ENCODE measurements at places on chromosomes 1 and 21.

DNA sequence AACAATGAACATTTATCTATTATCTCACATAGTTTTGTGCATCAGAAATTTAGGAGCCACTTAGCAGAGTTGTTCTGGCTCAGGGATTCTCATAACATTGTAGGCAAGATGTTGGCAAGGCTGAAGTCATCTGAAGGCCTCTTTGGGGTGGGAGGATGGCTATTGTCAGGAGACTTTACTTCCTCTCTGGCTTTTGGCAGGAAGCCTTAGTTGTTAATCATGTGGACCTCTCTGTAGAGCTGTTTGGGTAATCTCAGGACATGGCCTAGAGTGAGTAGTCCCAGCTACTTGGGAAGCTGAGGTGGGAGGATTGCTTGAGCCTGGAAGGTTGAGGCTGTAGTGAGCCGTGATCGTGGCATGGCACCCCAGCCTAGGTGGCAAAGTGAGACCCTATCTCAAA, 40.2 kb downstream of the RASAL2 start:
- no peaks in the 10 kb centered on the region for H3K4me1 ChIP-seq
- H3K27ac ChIP-seq: no peak overlapping the region
- H3K27me3 ChIP-seq: no peaks in the 10 kb centered on the region
- peak; percentile 19 for DNase-seq
- H3K36me3 ChIP-seq: no peaks in the 10 kb centered on the region

DNA sequence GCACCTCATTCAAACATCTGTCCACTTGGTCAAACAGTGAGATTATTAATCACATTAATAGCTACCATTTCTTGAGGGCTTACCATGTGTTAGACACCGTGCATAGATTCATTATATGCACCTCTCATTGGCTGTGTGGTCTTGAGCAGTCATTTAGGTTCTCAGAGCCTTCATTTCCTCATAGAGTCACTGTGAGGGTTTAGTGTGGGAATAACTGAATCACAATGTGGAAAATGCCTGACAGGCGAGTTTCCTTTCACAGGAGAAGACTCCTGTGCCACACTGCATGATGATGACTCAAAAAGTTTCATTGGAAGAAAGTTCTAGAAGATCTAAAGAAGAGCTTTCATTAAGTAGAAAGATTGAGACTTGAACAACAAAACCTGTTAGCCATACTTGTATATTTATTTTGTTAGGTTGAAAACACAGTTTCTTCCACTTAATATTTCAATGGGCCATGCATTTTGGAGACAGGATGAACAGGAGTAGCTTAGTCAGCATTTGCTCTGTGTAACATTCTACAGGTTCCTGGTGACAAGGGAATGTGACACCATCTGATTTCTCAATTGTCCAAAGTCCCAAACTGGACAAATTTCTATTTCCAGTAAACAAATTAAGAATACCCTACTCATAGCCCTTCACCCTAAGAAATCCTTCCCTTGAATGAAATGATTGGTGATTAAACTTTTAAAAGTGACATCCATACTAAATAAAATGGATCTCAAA, 45.7 kb downstream of the FYB2 start:
- H3K27ac ChIP-seq: no peak overlapping the region
- H3K4me3 ChIP-seq: no peak overlapping the region
- no peaks in the 10 kb centered on the region for H3K27me3 ChIP-seq
- no peaks in the 10 kb centered on the region for H3K36me3 ChIP-seq
- no peaks in the 10 kb centered on the region for H3K4me1 ChIP-seq

DNA sequence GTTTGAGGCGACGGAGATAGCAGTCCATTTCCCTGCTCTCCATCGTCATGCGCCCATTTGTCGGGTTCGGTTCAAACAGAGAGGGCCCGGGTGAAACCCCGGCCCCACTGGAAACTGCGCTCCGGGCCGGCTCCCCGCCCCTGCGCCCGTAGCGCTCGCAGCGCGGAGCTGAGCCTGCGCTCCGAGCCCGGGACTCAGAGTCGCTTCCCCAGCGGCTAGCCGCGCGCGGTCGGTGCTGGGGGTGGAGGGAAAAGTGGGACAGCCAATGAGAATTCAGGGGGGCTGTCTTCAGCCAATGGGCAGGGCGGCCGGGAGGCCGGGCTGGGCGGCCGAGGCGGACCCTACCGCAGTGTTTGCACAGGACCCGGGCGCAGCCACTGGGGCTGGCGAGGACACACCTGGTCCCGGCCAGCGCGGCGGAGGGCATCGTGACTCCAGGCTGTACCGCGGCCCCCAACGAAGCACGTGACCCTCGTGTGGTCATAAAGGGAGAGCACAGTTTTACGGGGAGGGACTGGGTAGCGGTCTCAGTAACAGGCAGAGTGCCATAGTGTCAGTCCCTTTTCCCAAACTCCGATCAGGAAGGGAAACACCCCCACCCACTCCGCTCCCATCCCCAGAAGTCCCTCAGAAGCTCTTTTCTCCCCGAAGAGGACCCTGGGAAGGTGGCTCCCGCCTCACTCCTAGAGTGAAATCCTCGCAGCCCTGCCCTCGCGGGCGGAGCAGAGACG, at the start of gene INKA2:
TSS of gene INKA2 (minus strand) at position 202 of the 731 bp plus-strand sequence. CDS start at position 49, 153 bp downstream.
- H3K27me3 ChIP-seq: no peaks in the 10 kb centered on the region
- H3K4me3 ChIP-seq: peak within 1 kb of the TSS; percentile 58
- H3K4me1 ChIP-seq: peaks cover 5% of the 10 kb centered on the region

GRCh38 chr21:24055696-24056095, 1551.6 kb downstream of the MRPL39 start:
- H3K36me3 ChIP-seq: no peaks in the 10 kb centered on the region
- H3K4me1 ChIP-seq: no peaks in the 10 kb centered on the region
- DNase-seq: no peak
- H3K27me3 ChIP-seq: no peaks in the 10 kb centered on the region

GRCh38 chr1:9621032-9621431, 30.5 kb upstream of the PIK3CD start:
- no peaks in the 10 kb centered on the region for H3K36me3 ChIP-seq
- no peaks in the 10 kb centered on the region for H3K27me3 ChIP-seq
- H3K4me1 ChIP-seq: no peaks in the 10 kb centered on the region
- H3K4me3 ChIP-seq: no peak overlapping the region

DNA sequence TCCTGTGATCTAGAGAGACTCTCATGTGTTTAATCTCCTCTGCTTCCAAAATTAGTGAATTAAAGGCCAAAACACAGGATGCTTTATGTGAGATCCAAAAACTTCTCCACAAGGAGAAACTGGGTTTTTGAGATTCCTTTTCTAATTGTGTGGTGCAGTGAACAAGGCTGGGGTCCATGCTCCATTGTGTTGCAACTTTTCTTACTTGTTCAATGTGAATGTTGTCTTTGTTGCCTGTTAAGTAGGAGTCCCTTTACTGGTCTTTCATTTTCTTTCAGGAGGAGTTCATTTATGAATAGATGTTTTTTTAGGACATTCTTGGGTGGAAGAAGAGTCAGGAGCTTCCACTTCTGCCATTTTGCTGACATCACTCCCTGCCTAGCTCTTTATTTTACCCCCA, 40.6 kb upstream of the CFHR3 start:
- DNase-seq: no peak
- no peaks in the 10 kb centered on the region for H3K36me3 ChIP-seq
- no peak overlapping the region for H3K4me3 ChIP-seq
- H3K4me1 ChIP-seq: no peaks in the 10 kb centered on the region
- no peak overlapping the region for H3K27ac ChIP-seq

DNA sequence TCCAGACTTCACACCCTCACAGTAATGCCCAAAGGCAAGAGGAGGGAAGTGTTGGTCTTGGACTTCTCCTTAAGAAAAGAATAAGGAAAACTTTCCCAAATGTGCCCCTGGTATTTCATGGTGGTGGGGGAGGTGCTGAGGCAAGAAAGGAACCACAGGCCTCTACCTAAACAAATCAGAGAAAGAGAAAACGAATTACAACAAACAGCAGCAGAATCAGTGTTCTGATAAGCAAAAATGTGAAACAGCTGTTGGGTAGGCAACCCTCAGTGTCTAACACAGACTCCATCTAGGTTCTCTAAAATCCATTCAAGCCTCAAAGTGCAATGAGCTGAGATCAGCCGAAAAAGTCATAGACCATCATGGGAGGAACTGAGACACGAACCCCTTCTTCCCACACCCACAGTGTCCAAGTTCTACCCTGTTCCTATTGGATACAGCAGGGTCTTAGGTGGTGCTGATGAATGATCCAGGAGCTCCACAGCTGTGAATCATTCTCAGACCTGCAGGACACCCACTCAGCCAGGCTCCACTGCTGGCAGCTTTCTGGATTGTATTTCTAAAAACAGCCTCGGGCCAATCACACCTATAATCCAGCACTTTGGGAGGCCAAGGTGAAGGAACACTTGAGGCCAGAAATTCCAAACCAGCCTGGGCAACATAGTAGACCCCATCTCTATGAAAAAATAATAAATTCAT, 149.1 kb downstream of the PLPP3 start:
- no peaks in the 10 kb centered on the region for H3K4me1 ChIP-seq
- no peaks in the 10 kb centered on the region for H3K27me3 ChIP-seq
- no peaks in the 10 kb centered on the region for H3K36me3 ChIP-seq
- H3K27ac ChIP-seq: no peak overlapping the region
- DNase-seq: no peak

DNA sequence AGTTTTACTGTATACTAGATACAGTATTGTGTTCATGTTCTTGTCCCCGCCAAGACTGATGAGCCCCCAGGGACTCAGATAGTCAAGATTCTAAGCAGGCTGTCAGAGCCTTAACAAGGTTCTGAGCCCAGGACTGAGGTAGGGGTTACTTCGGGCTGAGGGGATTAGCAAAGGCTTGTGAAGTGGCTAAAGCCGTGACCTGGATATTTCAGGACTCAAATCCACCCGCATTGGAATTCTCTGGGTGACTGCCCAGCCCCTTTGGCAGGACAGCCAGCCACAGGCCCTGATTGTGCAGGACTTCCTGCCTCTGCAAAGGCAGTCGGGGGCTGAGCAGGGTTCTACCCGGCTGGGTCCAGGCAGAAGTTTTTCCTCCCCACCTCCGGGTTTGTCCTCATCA, at the start of gene PLA2G5:
TSS of gene PLA2G5 (plus strand) at position 321 of the 400 bp plus-strand sequence. CDS start 14,637 bp downstream, outside the sequence.
- no peak within 1 kb of the TSS for H3K27ac ChIP-seq
- no peaks in the 10 kb centered on the region for H3K4me1 ChIP-seq
- DNase-seq: peak; percentile 20
- H3K36me3 ChIP-seq: no peaks in the 10 kb centered on the region
- H3K27me3 ChIP-seq: no peaks in the 10 kb centered on the region

DNA sequence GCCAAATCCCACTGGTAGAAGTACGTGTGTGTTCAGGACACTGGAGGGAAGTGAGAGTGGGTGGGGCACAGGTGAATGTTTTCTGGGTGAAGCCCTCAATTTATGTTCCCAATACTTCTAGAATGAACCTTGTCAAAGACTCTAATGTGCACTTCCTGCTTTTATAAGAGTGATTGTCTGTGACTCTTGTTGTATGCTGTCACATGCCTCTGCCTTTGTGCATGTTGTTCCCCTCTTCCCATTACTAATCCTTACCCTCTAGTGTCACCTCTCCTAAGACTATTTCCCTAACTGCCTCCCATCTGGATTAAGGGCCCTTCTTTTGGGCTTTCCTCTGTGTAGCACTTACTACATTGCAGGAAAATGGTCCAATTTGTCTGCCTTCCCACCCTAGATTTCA, 2.5 kb upstream of the LINGO4 start:
- no peak for DNase-seq
- no peaks in the 10 kb centered on the region for H3K4me1 ChIP-seq
- no peak overlapping the region for H3K4me3 ChIP-seq
- no peaks in the 10 kb centered on the region for H3K36me3 ChIP-seq

DNA sequence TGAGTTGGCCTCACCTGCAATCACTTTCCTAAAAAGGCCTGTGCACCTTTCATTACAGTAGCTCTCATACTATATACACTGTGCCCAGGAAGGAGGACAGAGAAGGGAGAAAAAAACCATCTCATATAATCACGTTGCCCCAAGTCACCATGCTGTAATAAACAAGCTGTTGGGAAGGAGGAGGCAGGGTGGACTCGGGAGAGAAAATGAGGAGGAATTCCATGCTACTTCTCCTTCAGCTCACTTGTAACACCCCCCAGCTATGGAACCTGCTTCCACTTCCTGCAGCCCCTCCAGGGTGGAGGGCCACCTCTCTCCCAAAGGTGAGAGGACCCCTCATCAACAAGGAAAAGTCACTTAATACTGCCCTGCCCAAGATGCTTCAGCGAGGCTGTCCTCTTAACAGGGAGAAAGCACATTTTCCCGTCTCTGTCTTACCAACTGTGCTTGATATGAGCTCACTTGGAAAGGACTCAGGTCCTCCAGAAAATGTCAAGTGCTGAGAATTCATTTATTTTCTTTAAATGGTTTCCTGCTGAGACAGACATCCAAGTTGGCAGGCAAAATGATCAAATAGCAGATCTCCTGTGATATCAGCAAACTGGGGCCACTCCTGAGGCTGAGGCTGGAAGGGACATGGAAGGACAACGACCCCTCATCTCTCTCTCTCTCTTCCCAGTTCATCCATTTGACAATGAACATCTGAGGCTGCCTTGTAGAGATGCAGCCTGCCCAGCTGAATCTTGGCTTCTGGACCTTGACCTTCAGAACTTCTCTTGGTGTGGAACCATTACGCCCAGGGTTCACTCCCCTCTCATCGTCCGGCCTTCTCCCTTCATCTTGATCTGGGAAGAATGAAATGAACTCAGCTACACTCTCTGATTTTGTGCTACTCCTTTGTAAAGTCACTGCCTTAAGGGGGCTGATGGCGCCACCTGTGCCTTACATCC, 54.0 kb downstream of the CAPN9 start:
- no peak for DNase-seq
- no peak overlapping the region for H3K4me3 ChIP-seq
- no peak overlapping the region for H3K27ac ChIP-seq
- H3K4me1 ChIP-seq: no peaks in the 10 kb centered on the region

- no peaks in the 10 kb centered on the region for H3K4me1 ChIP-seq
- H3K27me3 ChIP-seq: no peaks in the 10 kb centered on the region
- DNase-seq: no peak
- H3K4me3 ChIP-seq: no peak overlapping the region
These were observed 20.0 kb downstream of the ROR1 start for GRCh38 chr1:63793741-63794240.

DNA sequence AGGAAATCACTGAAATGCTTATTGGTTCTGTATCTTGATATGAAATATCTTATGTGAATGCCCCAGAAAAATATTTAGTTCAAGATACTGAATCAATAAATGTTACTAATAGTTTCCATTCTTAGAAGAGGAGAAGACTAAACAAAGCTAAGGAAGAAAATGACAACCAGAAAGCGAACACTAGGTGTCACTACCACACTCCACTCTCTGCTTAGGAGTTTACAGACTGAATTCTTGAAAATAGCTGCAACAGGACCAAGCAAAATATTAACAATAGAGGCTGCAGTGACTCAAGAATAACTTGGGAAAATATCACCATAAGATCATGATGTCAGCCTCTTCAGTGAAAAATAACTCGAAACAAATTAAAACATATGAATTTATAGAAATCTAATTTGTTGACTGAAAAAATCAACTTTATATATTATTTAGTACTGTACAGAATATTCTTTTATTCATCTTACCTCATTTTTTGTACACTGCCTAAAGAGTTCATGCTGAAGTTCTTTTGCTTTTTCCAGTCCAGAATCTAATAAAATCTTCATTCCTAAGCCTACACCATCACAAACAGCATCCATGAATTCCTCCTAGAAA, 61.6 kb downstream of the KIF14 start:
- H3K36me3 ChIP-seq: no peaks in the 10 kb centered on the region
- no peaks in the 10 kb centered on the region for H3K27me3 ChIP-seq
- H3K27ac ChIP-seq: no peak overlapping the region
- no peak overlapping the region for H3K4me3 ChIP-seq
- no peaks in the 10 kb centered on the region for H3K4me1 ChIP-seq
